ENCODE measurements at places on chromosomes 4 and X.

DNA sequence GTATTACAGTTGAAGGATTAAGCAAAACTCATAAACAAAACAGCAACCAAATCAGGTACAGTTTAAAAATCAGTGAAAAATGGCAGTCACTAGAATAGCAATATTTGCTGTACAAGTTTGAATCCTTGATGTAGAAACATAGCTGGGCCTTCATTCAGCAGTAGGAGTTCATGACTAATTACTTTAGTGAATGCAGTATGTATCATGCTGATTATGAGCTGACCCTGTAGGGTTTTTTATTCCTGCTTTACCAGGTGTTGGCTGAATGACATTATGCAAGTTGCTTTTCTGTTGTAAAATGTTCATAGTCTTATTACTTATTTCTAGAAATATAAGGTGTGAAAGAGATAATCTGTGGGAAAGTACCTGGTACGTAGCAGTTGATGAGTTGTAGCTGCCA is 179.6 kb downstream of the CCSER1 start:
- no peak for DNase-seq

DNA sequence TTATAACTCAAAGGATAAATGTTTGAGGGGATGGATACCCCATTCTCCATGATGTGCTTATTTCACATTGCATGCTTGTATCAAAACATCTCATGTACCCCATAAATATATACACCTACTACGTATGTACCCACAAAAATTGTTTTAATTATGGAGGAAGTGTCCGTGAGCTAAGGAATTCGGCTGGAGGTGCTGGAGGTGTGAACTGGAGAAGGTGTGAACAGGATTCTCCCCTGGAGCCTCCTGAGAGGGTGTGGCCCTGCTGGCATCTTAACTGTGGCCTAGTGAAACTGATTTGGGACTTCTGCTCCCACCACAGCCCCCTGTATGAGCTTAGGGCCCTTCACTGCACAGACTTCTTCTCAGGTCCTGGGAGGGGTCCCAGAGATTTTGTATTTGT is 23.4 kb downstream of the PNMA6E start:
- DNase-seq, result no peak

DNA sequence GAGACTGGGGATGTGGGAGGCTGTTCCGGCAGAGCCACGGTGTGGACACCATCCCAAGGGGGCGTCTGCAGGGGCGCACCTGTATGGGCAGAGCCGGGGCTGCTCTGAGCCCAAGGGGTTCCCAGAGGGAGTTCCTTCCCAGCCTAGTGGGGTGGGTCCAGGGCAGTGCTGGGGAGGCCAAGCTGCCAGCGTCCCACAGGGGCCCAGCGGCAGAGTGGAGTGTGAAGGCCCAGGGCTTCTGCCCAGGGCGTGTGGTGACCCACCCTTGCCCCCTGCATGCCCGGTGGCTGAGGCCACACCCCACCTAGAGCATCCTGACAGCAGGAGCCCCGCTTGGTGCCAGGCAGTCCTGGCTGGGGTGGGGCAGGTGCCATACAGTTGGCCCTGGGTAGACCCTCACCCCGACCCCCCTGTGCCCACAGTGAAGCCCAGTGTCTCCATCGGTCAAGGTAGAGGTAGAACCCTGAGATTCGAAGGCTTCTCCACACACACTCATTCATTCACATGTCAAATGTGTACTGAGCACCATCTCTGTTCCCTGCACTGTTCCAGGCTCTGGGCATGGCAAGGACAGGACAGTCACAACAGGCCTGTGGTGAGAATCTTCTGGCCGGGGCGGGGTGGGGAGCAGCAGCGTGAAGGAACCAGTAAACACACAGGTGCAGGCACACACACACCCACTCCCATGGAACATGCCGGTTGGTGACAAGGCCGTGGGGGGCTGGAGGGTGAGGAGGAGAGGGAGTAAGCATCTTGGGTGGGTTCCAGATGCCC is 29.2 kb downstream of the TACC3 start:
- DNase-seq, result no peak

DNA sequence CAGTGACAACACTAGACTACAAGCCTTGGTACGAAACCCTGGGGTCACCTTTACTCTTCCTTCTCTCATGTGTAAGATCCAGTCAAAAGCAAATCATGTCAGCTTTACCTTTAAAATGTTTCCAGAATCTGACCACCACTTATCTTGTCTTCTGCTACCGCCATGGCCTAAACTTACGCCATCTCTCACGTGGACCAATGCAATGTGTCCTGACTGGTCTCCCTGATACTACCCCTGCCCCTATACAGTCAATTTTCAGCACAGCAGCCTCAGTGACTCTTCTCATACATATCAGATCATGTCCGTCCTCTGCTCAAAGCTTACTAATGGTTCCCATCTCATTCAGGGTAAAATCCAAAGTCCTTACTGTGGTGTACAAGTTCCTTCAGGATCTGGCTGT is 15.0 kb upstream of the MAML3 start:
- DNase-seq, result no peak

GRCh38 chrX:66009231-66009845 is 30.5 kb downstream of the VSIG4 start:
- DNase-seq, result no peak

DNA sequence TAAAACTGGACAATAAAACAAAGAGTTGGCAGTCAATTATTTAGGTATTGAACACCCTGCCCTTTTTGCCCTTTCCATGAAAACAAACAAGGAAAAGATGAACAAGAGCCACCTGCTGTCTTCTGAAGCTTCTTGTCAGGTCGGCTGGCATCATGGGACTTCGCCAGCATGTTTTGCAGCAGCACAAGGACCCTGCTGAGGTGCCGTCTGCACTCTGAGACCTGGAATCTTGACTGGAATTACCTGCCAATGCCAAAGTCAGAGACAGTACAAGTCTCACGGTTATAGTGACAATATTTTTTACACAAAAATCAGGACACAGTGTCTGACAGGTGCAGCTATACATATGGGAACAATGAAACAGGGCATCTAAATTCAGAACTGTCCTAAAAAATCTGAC is 284.5 kb downstream of the GASK1B start:
- no peak for DNase-seq

DNA sequence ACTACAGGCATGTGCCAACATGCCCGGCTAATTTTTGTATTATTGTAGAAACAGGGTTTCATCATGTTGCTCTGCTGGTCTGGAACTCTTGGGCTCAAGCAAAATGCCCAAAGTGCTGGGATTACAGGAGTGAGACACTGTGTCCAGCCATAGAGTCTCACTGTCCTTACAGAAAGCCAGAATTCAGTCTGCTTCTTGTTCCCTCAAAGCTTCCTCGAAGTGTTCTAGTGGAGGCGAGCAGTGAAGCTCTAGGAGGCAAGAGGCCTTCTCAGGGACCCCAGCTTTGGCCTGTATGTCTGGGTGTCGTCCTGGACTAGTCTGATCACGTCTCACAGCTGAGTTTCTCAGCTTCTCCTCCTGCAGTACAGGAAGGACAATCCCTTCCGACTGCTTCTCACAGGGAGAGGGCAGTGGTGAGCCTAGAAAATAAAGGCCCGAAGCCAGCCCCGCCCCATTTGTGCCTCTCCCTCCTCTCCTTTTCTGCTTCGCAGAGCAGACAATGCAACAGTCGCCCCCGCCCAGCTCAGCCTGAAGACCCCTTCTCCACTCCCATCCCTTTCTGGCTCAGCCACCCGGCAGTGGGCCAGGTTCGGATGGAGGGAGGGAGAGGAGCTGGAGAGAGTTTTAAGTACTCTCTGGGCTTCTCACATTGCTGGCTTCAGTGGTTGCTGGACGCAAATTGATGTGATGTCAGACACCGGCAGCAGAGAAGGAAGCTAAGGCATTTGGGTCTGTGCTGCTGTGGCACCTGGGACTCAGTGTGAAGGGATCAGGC is 11.1 kb upstream of the FAM3A start:
- peak; percentile 40 for DNase-seq
